ENCODE measurements at places on chromosomes 5 and 9.
A peak's percentile ranks its signal among the peaks of the same experiment; 100 is the strongest.

DNA sequence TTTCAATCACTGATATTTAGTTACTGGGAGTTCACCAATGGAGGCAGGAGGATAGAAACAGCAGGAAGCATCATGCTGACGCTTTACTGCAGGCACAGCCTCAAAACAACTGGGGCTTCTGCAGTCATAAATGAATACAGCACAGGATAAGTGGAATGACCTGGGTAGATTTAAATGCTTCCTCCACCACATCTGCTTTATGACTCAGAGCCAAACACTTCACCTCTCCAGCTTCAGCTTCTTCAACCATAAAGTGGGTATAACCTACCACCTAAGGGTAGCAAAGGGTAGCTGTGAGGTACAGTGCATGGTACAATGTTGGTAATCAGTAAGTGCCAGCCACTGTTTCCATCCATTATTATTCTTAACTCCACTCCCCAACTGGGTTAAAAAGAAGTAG lies 28.4 kb downstream of the RASEF start:
- no peak for DNase-seq

GRCh38 chr5:128528637-128529255 lies 9.3 kb downstream of the FBN2 start:
- DNase-seq, result no peak

DNA sequence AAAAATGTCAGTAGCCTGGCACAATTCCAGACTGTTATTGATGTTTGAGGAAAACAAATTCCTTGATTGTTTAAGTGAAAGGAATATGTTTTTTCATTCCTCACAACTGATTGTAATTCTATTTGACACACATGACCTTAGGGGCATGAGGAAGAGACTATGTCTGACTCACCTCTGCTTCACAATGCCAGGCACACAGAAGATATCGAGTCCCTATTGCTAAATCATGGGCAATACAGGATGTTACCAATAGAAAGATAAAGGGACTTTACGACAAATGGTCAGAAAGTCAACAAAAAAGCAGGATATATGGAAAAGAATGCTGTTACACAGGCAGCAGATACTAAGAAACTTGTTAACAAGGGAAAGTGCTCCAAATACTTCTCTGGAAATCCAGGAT lies 1903.5 kb downstream of the EFNA5 start:
- no peak for DNase-seq

DNA sequence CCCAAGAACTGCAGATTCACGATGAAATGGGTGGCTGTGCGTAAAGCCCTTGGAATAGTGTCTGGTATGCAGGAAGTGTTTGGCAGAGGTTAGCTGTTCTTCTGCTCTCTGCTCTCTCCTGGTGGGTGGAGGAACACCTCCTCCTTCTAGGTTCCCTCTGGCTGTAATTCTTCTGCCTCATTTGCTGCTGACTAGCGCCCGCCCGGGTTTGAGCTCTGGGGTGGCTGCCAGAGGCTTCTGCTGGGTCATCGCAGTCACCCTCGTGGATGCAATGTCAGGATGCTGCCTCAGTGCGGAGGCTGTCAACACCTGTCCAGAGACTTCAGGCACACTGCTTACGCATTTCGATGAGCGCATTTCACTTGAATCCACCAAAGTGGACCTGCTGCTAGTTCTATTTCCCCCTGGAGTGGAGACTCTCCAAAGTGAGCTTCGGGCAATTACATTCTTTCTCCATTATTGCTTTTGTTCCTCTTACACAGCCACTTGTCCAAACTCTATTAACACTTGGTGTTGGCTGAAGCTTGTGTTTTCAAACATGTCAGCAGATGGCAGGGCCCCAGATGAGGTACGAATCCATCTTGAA lies 11.7 kb downstream of the DOCK2 start:
- DNase-seq, result no peak

- peak; percentile 41 for DNase-seq
These were observed 40.9 kb upstream of the SLC25A51 start for GRCh38 chr9:37944671-37945481.

DNA sequence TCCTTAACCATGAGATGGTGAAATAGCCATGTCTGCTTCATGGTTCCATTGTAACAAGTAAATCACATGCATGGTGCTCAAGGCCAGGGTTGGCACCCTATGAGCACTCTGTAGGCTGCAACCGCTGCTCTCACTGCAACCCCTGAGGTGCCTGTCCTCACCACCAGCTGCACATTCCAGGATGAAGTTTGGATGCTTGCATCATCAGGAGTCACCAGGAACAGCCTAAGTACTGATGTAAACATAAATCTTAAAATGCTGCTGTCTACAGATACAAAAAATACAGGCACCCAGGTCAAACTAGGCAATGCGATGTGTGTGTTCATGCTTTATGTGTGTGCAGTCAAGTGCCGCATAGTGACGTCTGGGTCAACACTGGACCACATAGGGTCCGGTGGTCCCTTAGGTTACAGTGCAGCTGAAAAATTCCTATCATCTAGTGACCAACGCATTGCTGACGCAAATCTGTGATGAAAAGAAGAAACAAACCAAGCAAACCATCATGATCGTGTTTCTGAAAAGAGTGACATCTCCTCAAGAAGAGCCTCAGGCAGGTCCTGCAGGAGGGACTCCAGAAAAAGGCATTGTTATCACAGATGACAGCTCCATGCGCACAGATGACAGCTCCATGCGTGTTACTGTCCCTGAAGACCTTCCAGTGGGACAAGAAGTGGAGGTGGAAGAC lies 234.8 kb downstream of the AUH start:
- DNase-seq, result no peak

DNA sequence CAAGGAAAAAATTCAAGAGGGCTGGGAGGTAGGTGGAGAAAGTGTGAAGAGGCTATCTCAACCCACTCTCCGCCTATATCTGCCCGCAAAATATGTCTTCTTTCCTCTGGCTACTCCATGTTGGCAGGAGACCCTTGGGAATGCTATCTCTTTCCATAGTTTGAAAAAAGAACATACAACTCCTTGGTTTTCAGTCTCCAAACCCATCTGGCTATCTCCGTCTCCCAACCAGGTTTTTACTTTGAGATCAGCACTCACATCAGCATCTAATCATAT lies 109.9 kb upstream of the IFNE start:
- DNase-seq, result no peak

DNA sequence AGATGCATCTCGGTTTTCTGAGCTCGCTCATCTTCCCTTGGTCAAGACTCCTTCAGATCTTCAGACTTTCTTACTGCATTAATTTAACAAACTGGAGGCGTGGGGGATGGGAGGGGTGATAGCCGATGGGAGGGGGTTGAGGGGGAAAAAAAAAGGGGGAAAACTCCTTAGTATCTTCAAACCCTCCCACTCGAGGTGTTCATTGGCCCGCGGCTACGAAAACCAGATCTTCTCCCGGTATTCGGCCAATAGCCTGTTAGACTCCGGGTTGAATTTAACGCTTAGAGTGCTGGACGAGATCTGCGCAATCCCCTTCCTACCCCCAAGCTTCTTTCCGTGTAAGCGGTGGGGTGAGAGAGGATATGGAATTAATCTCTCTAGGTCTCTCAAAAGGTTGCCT lies 689 bp upstream of the GLRA1 start:
- DNase-seq, result no peak

- DNase-seq, result no peak
These were observed 1.2 kb downstream of the FGF18 start for GRCh38 chr5:171420431-171421241.

DNA sequence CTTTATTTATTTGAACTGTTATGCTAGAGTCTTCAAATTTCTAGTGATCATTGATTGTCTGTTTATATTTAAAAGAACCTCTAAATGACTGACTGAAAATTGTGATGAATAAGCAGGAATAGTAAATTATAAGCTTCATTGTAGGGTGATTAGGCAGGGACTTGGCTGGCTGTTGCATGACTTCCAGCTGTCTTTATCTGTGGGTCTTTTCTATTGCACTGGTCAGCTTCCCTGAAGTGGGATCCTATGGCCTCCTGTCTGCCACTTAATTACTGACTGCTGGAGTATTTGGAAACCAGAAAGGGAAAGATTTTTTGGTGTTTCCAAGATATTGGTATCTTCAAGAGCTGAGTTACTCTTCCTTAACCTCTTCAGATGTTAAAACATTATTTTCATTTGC lies 123.0 kb upstream of the CCNH start:
- DNase-seq, result no peak

- DNase-seq, result no peak
These were observed 891 bp downstream of the PCDHGB2 start for GRCh38 chr5:141360685-141361084.

DNA sequence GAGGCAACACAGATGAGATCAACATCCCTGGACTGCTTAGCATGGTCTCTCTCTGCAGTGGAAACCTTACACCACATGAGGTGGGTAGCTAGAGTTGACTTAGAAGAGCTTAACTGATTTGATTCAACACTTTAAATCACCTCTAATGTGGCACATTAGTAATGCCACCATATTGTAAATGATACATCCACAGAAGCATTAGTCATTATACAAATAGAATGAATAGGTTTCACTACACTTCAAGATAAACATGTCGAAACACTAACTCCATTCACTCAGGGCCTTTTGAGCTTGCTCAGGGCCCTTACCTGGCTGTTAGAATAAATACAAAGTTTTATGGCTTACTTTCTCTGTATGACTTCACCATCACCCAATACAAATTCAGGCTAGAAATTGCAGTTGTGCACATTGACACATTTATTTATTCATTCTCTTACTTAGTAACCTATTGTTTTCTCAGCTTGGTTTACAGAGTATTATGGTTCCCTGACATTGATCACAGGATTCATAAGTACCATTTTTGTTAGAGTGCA lies 9.3 kb upstream of the SMAD5 start:
- no peak for DNase-seq

DNA sequence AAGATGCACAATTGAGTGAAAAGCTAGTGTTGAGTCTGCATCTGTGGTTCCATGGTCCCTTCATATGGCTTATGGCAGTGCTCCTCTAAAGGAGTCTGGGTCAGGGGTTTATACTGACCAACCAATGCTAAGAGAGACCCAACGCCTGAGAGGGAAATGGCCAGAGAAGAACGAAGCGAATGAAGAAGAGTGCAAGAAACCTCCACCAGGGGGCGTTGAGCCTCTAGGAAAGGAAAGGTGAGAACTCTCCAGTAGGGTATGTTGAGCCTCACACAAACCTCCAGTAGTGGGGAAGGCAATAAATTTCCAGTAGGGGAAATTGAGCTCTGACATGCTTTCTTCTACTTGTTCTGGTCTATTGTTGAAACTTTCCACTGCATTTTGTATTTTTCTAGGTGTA lies 470.6 kb downstream of the PRDM9 start:
- no peak for DNase-seq

DNA sequence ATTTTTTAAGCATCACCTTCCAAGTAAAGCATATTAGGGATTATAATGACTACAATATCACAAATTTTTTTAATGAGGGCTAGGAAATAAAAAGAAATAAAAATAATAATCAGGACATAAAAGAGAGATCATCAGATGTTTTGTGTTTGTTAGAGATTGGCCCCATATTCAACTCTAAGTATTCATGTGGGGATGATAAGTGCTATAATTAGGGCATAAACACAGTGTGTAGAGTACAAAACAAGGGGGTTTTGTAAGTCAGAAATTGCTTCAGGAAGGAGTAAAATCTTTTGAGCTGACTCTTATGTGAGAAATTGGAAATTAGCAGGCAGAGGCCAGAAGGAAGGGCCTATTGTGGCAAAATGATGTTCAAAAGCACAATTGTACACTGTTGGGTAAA lies 127.3 kb downstream of the STARD4 start:
- no peak for DNase-seq

GRCh38 chr5:168304349-168304748 lies 12.9 kb downstream of the WWC1 start:
- DNase-seq, result no peak

DNA sequence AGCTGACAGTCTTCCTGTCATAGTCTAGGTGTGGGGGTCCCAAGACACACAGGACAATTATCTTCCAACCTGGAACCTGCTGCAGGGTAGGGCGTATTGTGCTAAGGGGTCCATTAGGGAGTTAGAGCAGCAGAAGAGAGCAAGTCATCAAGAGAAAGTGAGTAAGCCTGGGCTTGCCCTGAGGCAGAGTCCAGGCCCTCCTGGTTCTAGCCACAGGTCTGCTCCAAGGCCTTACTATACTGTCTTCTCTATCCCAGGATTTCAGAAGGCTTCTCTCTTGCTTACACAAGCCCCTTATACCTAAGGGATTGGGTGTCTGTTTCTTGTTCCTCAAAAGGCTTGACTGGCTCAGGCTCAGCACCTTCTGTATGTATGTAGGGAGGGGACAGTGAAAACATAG lies 7.7 kb downstream of the P4HA2 start:
- no peak for DNase-seq

DNA sequence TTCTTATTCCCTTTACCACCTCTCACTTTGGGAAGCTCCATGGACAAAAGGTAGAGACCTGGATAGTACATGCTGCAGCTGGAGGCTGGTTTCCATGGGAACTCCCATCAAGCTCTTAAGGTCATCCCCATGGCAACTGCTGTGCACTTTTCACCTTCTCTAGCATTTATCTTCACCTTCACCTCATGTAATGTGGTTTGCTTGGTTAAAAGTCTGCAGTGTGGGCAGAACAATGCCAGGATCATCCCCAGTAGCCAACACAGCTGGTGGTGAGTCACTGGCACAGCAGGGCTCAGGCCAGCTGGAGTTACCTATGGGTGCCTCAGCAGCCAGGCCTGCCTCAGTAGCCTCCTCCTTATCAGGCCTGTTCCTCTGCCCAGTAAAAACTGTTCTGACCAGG lies 210.5 kb downstream of the GRIA1 start:
- DNase-seq, result no peak

DNA sequence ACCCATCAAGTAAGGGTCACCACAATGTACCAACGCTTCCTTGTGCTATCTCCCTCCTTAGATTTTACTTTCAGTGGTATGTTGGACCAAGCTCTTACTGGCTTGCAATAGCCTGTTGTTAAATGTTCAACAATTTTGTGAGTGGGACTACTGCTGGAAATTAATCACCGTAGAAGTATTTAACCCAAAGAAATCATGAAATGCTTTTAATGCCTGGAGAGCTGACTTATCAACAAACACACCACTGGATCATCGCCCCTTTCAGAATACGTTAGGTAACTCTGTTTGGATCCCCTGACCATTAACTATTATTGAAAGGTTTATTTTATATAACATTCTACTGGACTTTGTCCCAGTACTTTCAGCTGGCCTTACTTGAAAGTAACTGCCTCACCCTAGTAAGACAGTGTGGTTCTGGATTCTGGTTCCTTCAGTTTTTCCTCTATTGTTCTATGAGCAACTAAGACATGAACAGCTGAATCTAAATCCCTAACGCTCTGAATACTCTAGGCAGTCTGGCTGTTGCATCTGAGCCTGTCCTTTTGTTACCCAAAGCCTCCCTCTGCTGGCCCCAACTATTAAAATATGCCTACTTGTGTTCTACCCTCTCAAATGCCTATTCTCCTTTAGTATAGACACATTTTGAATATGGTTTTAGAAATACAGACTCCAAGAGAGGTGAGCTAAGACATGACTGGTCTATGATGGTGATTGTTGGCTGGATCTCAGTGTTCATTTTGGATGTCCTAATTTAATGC lies 1203.4 kb upstream of the DMAC1 start:
- no peak for DNase-seq

- DNase-seq, result no peak
These were observed 30.5 kb downstream of the GRIA1 start for GRCh38 chr5:153520952-153521351.
